ENCODE measurements at places on chromosomes 5 and 9.

DNA sequence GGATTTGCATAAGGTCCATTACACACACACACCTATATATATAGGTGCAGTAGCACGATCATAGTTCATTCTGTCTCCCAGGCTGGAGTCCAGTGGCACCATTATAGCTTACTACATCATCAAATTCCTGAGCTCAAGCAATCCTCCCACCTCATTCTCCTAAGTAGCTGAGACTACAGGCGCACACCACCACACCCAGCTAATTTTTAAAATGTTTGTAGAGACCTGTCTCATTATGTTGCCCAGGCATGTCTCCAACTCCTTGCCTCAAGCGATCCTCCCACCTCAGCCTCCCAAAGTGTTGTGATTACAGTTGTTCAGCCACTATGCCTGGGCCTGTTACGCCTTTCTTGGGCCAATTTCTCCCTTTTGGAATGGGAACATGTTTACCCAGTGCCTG, 39.7 kb downstream of the DNAJB5 start:
- no peak for DNase-seq

DNA sequence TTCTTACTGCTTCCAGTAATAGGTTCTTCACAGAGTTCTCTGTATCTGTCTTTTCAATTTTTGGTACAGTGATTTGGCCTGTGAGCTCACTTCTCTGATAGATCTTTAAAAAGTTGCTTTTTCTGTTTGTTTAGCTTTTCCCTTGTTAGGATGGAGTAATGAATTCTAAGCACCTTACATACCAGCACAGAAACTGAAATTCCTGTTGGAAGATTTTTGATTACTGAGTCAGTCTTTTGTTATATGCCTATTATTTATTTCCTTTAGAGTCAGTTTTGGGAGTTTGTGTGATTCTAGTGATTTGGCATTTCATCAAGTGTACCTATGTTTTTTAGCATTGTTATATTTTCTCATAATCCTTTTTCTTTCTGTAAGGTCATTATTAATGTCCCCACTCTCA, 37.6 kb upstream of the IPPK start:
- no peak for DNase-seq

- peak; percentile 84 for DNase-seq
These were observed at the start of gene TRIM52 for GRCh38 chr5:181260720-181261319. Gene TRIM52 (minus strand): TSS chr5:181261143. CDS start chr5:181260813, 330 bp downstream.

DNA sequence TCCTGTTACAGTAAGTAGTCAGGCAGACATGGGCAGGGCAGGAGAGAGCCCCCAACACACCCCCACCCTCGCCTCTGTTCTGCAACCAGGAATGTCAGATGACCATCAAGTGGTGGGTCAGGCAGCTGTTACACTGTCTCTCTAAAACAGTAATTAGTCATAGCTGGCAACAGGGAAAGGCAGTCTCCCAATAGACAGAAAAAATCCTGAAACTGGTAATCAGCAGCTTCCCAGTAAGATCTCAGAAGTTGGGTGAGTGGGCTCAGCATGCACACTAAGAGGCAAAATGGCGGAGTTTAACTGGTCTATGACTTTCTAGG, 90.2 kb downstream of the C5orf15 start:
- no peak for DNase-seq

DNA sequence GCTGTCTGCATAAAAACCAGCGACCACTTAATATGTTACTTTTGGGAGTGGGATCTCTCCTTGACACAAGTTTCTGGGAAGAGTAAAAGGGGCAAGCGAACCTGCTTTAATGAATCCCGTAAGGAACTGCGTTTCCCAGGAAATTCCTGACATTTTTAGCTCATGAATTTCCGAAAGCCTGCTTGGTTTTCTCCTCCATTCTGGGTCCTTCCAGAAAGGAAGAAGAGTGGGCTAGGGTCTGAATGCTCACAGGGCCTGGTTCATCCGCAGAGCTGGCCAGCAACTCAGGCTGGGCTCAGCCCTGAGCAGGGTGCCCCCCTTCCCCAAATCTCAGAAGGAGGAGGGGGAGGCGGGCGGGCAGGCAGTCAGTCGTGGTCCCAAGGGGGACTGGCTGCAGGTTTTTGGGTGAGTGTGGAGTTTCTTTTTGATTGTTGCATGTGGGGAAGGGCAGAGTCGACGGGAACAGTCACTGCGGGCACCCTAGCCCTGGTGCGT, 1.2 kb upstream of the PURA start:
- DNase-seq: no peak

DNA sequence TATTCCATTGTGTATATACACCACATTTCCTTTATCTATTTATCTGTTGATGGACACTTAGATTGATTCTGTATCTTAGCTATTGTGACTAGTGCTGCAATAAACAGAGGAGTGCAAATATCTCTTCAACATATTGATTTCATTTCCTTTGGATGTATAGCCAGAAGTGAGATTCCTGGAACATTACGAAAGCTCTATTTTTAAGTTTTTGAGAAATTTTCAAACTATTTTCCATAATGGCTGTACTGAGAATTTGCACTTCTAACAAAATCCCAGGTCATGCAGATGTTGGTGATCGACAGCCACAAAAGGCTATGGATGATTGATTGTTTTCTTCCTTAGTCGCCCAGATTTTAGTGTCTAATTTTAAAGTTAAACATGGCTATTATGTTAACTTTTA, 132.7 kb upstream of the MTAP start:
- no peak for DNase-seq

GRCh38 chr9:26112724-26113123, 434.5 kb upstream of the TUSC1 start:
- DNase-seq: no peak

GRCh38 chr5:172658961-172659501, 18.0 kb downstream of the NEURL1B start:
- no peak for DNase-seq

GRCh38 chr5:55850839-55851674, at the start of gene IL31RA:
Gene IL31RA (plus strand): TSS chr5:55851357. CDS start chr5:55851571, 214 bp downstream.
- no peak for DNase-seq

DNA sequence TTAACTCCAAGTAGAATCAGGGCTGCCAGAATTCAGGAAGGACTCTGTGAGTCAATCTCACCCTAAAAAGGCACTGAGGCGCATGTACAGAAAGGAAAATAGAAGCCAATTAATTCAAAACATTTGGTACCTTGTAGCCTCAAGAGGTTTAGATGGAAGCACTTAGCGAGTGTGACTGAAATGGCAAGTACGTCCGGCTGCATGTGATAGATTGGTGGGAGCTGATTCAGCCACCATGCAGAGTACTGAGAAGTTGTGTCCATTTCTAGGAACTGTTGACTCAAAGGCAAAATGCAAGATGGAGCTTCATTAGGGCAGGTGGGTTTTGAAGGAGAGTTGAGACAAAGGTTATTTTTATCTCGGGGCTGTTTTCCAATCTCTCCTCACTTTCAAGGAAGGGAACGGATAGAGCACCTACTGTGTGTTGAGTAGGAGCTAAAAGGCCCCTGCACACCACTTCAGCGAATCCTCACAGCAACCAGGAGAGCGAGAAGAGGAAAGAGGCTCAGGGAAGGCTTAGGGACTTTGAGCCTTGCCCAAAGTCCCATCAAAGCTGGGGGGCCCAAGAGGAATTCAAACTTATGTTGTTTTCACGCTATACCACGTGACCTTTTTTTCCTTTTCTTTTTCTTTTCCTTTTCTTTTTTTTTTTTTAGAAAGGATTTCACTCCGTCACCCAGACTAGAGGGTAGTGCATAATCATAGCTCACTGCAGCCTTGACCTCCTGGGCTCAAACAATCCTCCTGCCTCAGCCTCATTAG, 34.6 kb upstream of the CPEB4 start:
- no peak for DNase-seq

- no peak for DNase-seq
These were observed 473.0 kb downstream of the CETN3 start for GRCh38 chr5:89936576-89936975.

- DNase-seq: no peak
These were observed 51.2 kb upstream of the SPATA31D4 start for GRCh38 chr9:81877047-81877446.

GRCh38 chr9:99266255-99267023, 44.4 kb downstream of the SEC61B start:
- peak; percentile 25 for DNase-seq

GRCh38 chr9:137300567-137301080, 1.4 kb downstream of the NRARP start:
- no peak for DNase-seq

GRCh38 chr5:32538031-32538547, 47.3 kb upstream of the SUB1 start:
- no peak for DNase-seq

GRCh38 chr5:158463188-158463587, 604.2 kb upstream of the CLINT1 start:
- DNase-seq: no peak

DNA sequence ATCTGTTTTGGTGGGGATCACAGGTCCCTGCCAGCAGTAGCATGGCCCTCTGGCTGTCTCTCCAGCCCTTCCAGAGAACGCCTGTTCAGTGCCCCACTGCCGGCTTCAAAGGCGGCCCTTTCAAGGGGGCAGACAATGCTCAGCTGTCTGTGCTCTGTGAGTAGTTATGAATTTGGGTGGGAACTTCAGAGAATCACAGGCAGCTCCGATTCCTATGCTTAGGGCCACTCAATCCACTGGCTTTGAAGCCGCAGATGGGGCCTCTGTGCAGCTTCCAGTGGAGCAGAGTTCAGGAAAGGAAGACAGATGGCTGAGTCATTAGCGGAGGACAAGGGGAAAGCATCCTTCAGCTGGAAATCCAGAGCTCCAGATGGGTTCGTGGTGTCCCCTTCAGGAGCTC, 42.4 kb downstream of the NKX2-5 start:
- no peak for DNase-seq

DNA sequence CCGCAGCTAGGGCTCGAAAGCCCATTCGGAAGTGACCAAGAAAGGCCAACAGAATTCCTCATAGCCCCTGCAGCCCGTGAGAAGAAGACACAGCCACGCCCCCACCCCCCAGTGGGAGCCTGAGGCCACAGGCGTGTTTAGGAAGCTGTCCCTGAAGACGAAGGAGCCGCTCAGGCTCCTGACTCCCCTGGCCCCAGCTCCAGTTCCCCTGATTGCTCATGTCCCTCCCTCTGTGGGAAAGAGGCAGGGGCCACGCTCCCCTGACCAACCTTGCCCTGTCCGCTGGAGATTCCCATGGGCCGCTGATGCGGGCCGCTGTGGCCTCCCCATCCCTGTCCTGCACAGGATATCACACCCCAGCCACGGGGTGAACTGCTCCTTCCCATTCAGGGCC, 13.6 kb downstream of the ROPN1L start:
- no peak for DNase-seq
